Breast epithelium (tissue), 4 donors: ENCODE measurements at places on chromosomes 3 and 15. TPM values are rescaled to one million over a fixed set of nuclear protein-coding genes. Genes with fewer than 3 reads are reported as not detected.

- H3K4me1 ChIP-seq = no peaks in the 10 kb centered on the region
- H3K27ac ChIP-seq = no peak overlapping the region
- no peaks in the 10 kb centered on the region for H3K36me3 ChIP-seq
- no peak for DNase-seq
- no peaks in the 10 kb centered on the region for H3K27me3 ChIP-seq
- no peak overlapping the region for H3K4me3 ChIP-seq
These were observed 87.8 kb downstream of the C3orf70 start for GRCh38 chr3:185065059-185065458.

DNA sequence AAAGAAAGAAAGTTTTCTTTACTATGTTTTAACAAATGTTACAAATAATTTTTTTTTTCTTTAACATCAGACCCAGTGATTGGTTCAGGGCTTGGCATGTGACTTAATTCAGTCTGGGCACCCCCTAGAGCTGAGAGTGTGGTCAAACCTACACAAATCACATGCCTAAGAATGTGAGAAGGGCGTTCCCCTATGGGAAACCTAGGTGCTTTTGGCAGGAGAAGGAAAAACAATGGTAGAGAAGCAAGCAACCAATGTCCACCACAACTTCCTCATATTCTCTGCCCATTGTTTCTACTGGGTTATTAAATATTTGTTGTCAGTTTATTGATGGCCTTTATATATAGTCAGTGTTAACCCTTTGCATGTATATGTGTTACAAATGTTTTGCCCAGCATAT, 21.4 kb upstream of the PIAS1 start:
- H3K4me3 ChIP-seq = no peak overlapping the region
- H3K27ac ChIP-seq = no peak overlapping the region
- H3K36me3 ChIP-seq = no peaks in the 10 kb centered on the region
- H3K4me1 ChIP-seq = no peaks in the 10 kb centered on the region
- no peak for DNase-seq
- H3K27me3 ChIP-seq = no peaks in the 10 kb centered on the region

DNA sequence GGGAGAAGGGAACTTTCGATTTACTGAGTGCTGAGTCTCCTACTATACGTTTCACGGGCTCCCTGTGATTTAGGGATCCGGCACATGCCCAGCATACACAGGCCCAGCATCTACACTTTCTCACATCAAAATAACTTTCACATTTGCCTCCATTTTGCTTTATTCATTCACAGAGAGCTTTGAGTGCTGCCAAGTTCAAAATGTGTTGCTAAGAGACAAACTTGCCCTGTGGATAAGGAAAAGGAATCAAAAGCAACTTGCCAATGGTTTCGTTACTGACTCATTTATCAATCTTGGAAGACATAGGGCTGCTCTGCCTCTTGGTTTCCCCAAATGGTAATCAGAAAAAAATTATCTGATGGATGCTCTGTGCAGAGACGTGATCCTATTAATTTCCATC, 86.3 kb upstream of the LRRN1 start:
- no peak overlapping the region for H3K4me3 ChIP-seq
- no peaks in the 10 kb centered on the region for H3K36me3 ChIP-seq
- no peaks in the 10 kb centered on the region for H3K4me1 ChIP-seq
- H3K27ac ChIP-seq = no peak overlapping the region

DNA sequence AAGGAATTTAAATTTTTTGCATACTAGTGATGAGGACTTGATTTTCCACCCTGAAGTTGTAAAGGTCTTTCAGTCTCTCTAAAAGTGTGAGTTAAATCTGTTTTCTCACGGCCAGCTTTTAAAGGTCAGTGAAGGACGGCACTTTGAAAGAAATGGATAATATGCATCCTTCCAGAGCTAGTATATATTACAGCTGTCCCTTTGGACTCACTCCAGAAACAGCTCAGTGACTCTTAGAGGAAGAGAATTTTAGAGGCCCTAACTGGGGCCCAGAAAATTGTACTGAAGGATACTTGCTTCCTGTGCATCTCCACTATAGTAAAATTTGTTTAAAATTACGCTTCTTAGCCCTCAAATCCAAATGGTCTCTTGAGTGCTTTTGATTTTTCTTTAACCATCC, 41.6 kb downstream of the PIK3CA start:
- H3K4me1 ChIP-seq = no peaks in the 10 kb centered on the region
- H3K4me3 ChIP-seq = no peak overlapping the region
- H3K27ac ChIP-seq = no peak overlapping the region
- no peaks in the 10 kb centered on the region for H3K27me3 ChIP-seq
- DNase-seq = no peak

GRCh38 chr3:151183265-151183671, 19.7 kb downstream of the GPR171 start:
- no peak overlapping the region for H3K27ac ChIP-seq
- no peak overlapping the region for H3K4me3 ChIP-seq
- H3K36me3 ChIP-seq = no peaks in the 10 kb centered on the region
- H3K27me3 ChIP-seq = no peaks in the 10 kb centered on the region

DNA sequence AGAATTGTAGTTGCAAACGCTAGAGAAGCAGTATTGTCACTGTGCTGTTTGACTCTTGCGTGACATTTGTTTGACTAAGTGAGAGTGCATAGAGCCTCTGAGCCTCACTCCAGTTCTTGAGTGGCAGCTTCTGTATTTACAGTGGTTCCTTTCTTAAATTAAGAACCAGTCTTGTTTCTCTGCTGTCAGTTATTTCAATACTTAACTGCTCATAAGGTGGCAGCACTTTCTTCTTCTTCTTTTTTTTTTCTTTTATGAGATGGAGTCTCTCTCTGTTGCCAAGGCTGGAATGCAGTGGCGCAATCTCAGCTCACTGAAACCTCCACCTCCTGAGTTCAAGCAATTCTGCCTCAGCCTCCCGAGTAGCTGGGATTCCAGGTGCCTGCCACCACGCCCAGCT, 372.1 kb downstream of the LPP start:
- H3K4me3 ChIP-seq = no peak overlapping the region
- H3K4me1 ChIP-seq = no peaks in the 10 kb centered on the region
- no peak for DNase-seq
- no peak overlapping the region for H3K27ac ChIP-seq
- no peaks in the 10 kb centered on the region for H3K27me3 ChIP-seq

DNA sequence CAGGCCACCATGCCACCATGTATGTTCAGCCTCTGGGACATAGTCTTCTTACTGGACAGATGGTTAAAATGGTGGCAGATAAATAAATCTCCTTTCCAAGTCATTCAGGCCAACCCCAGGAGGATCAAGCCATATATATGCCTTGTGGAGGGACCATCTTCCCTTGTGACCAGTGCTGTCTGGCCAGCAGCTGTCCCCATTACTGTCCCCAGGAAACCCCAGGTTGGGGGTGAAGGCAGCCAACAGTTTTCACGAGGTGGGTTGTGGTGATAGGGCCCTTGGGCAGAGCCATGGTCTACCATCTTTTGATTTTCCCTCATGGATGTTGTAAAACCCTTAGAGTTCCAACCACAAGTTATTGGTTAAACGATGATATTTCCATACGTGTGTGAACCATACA, 48.7 kb upstream of the PCSK6 start:
- no peaks in the 10 kb centered on the region for H3K4me1 ChIP-seq
- H3K27me3 ChIP-seq = no peaks in the 10 kb centered on the region
- H3K36me3 ChIP-seq = no peaks in the 10 kb centered on the region

- no peaks in the 10 kb centered on the region for H3K4me1 ChIP-seq
- peak overlapping the region; percentile 56 for H3K27ac ChIP-seq
- H3K4me3 ChIP-seq = peak overlapping the region; percentile 20
- H3K27me3 ChIP-seq = no peaks in the 10 kb centered on the region
These were observed 4.6 kb downstream of the TLE3 start for GRCh38 chr15:70093070-70093469.

GRCh38 chr3:180626844-180627243, 24.9 kb downstream of the TTC14 start:
- no peaks in the 10 kb centered on the region for H3K27me3 ChIP-seq
- no peak overlapping the region for H3K4me3 ChIP-seq
- no peaks in the 10 kb centered on the region for H3K4me1 ChIP-seq
- no peak for DNase-seq
- no peak overlapping the region for H3K27ac ChIP-seq

DNA sequence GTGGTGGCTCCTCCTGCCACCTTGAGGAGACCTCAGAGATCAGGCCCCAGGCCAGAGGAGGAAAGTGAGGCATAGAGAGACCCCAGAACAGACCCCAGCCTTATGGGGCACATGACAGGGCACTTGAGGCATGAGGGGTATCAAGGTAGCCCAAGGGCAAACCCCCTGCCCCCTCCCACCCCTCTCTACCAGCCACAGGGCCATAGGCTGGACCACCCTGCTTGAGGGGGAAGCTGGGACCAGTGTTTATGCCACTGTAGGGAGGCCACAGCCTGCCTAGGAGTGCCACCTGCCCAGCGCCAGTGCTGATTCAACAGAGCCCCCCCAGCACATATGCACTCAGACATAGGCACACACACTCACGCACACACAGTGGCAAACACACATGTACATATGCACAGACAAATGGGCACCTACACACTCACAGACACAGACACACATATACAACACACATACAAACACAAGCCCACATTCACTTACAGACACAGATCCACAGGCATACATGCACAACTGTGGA, 10.3 kb downstream of the MYL3 start:
- no peak overlapping the region for H3K27ac ChIP-seq
- no peak for DNase-seq
- H3K4me1 ChIP-seq = no peaks in the 10 kb centered on the region

DNA sequence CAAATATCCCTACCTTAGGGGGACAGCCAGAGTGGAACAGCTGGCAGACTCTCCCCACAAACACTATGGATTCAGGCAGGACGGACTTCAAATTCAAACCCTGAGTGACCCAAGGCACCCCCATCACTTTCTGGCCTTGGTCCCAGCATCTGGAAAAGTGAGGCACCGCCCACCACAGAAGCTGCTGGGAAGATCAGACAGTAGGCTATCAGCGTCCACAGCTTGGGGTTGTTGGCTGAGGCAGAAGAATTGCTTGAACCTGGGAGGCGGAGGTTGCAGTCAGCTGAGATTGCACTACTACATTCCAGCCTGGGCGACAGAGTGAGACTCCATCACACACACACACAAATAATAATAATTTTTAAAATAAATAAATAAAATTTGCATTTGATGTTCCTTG, 8.5 kb downstream of the PFKFB4 start:
- no peaks in the 10 kb centered on the region for H3K4me1 ChIP-seq
- no peak for DNase-seq
- H3K27ac ChIP-seq = no peak overlapping the region
- H3K36me3 ChIP-seq = no peaks in the 10 kb centered on the region

DNA sequence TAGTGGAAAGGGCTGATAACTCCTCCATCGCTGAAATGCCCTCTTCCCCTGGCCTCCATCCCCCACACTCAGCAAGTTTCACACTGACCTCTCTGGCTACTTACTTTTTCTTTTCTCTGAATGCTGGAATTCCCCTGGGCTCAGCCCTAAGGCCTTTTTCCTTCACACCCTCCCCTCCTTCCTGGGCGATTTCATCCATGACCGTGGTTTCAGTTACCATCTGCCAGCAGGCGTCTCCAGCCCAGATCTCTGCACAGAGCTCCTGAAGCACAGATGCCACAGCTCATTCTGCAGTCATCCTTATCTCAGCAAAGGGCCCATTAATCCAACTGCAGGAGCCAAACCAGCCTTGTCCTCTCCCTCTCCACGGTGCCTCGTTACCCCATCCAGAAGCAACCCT, 114.0 kb downstream of the RFTN1 start:
- no peak for DNase-seq
- no peaks in the 10 kb centered on the region for H3K4me1 ChIP-seq
- no peak overlapping the region for H3K4me3 ChIP-seq
- H3K27me3 ChIP-seq = no peaks in the 10 kb centered on the region
- H3K27ac ChIP-seq = no peak overlapping the region
- no peaks in the 10 kb centered on the region for H3K36me3 ChIP-seq

GRCh38 chr15:39453620-39454019, 127.3 kb upstream of the THBS1 start:
- DNase-seq = no peak
- no peaks in the 10 kb centered on the region for H3K27me3 ChIP-seq
- H3K4me3 ChIP-seq = no peak overlapping the region
- H3K4me1 ChIP-seq = no peaks in the 10 kb centered on the region

DNA sequence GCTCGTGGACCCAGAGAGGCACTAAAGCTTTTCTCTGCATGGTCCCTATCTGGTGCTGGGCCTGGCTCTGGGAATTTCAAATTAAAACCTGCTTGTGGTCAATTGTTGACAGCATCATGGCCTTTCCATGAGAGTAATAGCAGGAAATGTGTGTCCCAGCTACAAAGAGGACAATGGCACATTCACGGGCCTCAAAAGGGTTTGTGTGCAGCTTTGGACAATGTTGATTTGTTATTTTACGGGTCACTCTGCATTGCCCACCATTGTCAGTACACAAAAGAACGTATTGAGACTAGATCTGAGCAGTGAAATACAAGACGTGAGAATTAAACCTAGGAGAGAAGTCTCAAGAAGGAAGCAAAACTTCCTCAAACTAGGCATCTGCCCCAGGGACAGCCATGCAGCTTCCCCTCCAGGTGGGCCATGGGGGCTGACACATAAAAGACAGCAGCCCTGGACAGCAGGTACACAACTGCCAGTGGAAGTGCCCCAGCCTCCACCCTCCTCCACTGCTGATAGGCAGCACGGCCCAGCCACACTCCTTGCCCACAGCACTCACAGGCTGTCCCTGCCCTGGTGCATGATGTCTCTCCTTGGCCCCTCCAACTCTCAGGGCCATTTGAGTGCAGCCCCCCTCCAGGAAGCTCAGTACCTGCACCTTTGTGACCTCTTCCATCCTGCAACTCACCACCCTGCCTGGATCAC, 15.9 kb upstream of the LTF start:
- no peaks in the 10 kb centered on the region for H3K4me1 ChIP-seq
- H3K4me3 ChIP-seq = no peak overlapping the region
- no peak overlapping the region for H3K27ac ChIP-seq
- DNase-seq = no peak
- H3K27me3 ChIP-seq = no peaks in the 10 kb centered on the region

DNA sequence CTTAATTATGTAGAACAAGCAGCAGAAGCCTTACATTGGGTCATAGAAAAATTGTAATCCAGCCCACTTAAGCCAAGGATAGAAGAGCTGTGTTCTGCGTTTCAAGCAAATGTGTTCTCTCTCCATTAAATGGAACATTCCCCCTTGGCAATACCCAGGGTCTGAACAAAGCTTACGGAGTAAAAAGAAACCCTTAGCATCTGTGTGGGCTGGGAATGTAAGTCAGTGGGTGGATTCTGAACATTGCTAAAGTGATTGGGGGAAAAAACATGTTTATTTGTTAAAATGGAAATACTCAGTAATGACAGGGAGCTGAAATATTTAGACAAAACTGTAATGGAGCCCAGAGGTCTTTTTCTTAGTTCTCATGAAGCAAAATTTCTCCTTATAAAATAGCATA, 147.4 kb downstream of the DUT start:
- no peaks in the 10 kb centered on the region for H3K27me3 ChIP-seq
- H3K27ac ChIP-seq = peak overlapping the region; percentile 68
- H3K4me3 ChIP-seq = no peak overlapping the region
- no peak for DNase-seq

- no peaks in the 10 kb centered on the region for H3K36me3 ChIP-seq
- H3K4me1 ChIP-seq = no peaks in the 10 kb centered on the region
- no peak for DNase-seq
- peak overlapping the region; percentile 13 for H3K4me3 ChIP-seq
These were observed 31.6 kb downstream of the ZDHHC19 start for GRCh38 chr3:196179380-196180308.

- H3K36me3 ChIP-seq = no peaks in the 10 kb centered on the region
- DNase-seq = no peak
- no peaks in the 10 kb centered on the region for H3K4me1 ChIP-seq
- no peak overlapping the region for H3K27ac ChIP-seq
These were observed 6.9 kb downstream of the SLC6A1 start for GRCh38 chr3:10999221-11000107.

The SLC30A4 gene
- total RNA-seq = 5.9 TPM

The P2RY1 gene
- 10.9 TPM for total RNA-seq

The IGF2BP2 gene
- total RNA-seq = 4.9 TPM

The UQCC5 gene
- 1.8 TPM for total RNA-seq
